ENCODE measurements at places on chromosomes 16 and 17. TPM values are rescaled to one million over a fixed set of nuclear protein-coding genes. Genes with fewer than 3 reads are reported as not detected.

The ITGB4 gene
- total RNA-seq, result 19.5 TPM

The SLC12A3 gene
- not detected for total RNA-seq

The CD300LG gene
- total RNA-seq, result 0.38 TPM

The RAB37 gene
- total RNA-seq, result 1.6 TPM

The TEX19 gene
- total RNA-seq, result not detected

The KRTAP9-4 gene
- not detected for total RNA-seq

The LUC7L gene
- 160 TPM for total RNA-seq

Data from camera-type eye (tissue), 1 donor.